ENCODE measurements at places on chromosomes 11 and 22.

DNA sequence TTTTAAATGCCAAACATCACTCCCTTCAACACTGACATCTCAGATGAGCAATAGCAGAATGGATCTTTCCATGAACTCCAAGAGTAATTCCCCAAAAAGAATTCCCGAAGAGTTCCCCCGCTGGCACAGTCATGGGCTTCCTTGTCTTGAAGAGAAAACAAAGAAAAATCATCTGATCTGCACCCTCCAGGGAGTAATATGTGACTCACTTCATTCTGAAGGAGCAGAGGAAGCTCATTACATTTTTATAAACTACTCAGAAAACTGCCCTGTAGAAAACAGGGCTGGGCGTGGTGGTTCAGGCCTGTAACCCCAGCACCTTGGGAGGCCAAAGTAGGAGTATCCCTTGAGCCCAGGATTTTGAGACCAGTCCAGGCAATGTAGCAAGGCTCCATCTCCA, 35.7 kb downstream of the CELSR1 start:
- peak; percentile 70 for DNase-seq

GRCh38 chr11:2108675-2109491, 30.3 kb downstream of the IGF2 start:
- no peak for DNase-seq

DNA sequence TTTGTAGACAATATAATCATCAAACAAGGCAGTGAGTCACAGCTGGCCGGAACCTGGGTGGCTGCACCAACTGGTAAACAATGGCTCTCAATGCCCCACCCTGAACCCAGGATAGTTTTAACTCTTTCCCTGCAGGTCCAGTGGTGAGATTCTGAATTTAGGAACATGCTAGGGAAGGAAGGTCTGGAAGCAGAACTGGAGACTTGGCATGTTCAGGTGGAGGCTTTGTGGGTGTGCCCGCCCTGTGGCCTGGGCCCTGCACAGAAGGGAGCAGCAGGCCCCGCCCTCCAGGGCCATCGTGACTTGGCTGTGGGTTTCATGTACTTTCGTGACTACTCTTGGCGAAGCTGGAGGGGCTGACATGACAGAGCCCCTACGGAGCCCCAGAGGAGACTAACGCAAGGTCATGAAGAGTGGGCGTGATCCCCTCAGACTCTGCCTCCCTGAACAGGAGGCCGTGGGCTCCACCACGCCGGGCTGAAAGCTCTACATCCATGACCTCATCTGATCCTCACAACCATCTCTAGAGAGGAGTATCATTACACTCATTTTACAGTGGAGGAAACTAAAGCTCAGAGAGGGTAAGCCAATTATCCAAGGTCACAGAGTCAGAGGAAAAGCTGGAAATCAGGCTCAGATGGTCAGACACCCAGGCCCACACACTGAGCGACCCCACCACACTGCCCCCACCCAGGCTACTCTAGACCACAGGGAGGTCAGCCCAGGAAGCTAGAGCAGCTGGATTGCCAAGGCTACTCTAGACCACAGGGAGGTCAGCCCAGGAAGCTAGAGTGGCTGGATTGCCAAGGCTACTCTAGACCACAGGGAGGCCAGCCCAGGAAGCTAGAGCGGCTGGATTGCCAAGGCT, 27.3 kb downstream of the MAFF start:
- peak; percentile 52 for DNase-seq

DNA sequence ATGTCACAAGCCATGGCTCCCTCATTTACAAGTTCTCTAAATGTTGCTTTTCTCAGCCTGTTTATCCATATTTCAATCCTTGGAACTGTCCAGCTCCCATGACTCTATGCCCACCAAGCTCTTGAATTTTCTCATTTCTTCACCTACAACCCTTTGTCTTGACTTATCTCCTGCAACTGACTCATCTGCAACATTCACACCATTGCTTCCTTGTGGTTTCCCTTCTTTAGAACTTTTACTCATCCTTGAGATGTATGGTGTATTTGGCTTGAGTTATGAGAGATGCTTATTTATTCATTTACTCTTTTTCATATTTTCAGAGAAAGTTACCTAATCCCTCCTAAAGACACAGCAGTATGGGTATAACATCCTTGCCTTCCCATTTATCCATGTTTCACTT, 18.8 kb downstream of the TRIM34 start:
- no peak for DNase-seq

GRCh38 chr11:88059326-88059725, 115.9 kb downstream of the RAB38 start:
- no peak for DNase-seq

DNA sequence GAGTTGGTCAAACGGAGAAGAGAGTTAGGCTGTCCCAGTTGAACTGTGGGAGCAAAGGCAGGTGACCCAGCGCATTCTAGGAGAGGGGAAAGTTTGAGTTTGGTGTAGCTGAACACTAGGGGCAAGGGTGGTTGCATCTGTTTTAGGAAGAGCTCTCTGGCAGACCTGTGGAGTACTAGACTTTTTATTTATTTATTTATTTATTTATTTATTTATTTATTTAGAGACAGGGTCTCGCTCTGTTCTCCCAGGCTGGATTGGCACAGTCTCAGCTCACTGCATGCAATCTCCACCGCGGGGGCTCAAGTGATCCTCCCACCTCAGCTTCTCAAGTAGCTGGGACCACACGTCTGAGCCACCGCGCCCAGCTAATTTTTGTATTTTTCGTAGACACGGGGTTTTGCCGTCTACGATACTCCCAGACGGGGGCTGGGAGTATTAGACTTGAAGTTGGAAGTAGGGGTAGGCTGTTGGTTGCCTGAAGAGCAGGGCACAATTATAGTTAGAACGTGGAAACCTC, 950 bp upstream of the ACER3 start:
- no peak for DNase-seq

- DNase-seq = no peak
These were observed 149.1 kb upstream of the E2F8 start for GRCh38 chr11:19389787-19390303.

DNA sequence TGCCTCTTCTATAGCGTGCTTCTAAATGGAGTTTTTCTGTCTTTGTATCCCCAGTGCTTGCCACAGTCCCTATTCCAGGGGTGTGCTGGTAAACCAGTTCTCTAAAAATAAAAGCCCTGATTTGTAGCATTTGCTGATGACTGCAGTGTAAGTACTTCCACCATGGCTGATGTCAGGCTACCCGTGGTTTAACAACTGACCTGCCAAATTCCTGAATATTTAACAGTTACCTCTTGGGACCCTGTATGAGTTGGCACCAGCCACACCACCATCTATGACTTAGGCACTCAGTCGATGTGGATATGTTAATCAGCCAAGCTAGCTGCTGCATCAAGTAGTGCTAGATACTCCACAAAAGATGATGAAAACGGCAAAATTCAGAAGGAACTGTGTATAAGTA, 94.0 kb upstream of the MTNR1B start:
- no peak for DNase-seq

- DNase-seq = no peak
These were observed 331.8 kb downstream of the AASDHPPT start for GRCh38 chr11:106409222-106409621.

DNA sequence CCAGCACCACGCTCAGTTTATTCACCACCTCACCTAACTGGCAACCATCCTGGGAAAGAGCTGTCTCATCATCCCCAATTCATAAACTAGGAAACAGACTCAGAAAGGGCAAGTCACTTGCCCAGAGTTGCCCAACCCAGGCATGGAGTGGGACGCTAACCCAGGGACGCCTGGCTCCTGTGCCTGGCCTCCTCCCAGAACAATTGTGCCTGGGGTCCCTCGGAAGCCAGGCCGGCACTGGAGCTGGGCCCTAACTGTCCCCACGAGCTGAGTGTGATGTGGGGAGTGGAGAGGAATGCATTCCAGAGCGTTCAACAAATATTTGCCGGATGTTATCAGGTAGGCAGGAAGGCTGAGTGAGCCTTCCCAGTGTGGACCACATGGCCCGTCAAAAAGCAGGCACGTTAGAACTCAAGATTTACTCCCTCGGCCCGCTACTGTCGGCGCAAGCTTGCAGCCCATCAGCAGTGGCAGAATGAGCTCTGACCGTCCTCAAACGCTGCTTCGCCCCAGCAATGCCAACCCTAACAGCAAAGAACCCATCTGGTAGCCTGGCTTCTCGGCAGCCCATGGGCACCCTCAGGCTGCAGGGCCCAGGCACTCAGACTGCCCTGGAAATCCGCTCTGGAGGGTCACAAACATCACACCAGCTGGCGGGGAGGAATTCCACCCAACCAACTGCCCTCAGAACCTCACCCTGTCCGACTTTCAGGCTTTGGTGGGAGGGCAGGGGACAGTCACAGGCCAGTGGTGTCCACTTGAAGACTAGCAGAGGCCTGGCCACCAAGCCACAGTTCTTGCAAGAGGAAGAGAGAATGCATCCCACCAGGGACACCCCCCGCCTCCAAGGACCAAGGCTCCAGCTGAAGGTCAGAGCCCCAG, 35.6 kb downstream of the MYH9 start:
- no peak for DNase-seq

- DNase-seq = peak; percentile 52
These were observed 37.9 kb downstream of the CELF1 start for GRCh38 chr11:47514825-47515647.

DNA sequence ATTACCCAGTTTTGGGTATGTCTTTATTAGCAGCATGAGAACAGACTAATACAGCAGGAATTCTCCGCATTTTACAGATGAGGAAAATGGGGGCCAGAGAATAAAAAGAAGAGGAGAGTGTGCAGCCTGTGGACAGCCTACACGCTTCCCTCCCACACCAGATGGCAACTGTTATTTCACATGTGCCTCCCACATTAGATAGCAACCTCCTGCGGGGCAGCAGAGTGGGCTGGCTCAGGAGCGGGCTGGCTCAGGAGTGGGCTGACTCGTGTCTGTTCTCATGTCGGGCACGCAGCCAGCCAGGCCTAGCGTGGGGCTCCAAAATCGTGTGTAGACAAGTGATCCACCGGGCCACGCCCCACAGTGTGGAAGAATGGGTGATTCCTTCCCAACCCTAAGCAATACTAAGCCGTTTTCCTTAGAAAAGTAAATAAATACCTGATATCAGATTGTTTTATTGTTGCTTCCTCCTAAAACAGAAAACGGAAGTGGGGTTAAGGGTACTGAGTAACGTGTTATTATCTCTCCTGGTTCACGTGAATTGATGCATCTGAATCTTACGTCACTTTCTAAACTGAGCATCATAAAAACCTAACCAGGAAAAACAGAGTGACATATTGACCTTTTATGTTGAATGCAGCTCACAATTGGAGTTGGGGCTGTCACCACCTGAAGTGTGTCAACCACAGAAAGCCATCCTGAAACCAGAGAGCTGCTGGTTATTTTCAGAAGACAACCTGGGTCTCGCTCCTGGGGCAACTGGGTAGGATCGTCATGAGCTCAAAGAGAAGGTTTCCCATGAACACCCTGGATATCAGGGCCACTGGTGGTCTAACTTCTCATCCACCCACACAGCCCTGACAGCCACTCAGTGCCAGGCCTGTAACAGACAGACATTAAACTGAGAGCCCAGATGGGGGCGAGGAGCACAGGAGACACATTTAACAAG, 3.3 kb downstream of the TTLL1 start:
- no peak for DNase-seq

GRCh38 chr11:44814881-44815592, 88.3 kb downstream of the TSPAN18 start:
- no peak for DNase-seq

Data from H54 (cell line).